H7 (cell line): ENCODE measurements at places on chromosomes 5 and 9.
A peak's percentile ranks its signal among the peaks of the same experiment; 100 is the strongest.

DNA sequence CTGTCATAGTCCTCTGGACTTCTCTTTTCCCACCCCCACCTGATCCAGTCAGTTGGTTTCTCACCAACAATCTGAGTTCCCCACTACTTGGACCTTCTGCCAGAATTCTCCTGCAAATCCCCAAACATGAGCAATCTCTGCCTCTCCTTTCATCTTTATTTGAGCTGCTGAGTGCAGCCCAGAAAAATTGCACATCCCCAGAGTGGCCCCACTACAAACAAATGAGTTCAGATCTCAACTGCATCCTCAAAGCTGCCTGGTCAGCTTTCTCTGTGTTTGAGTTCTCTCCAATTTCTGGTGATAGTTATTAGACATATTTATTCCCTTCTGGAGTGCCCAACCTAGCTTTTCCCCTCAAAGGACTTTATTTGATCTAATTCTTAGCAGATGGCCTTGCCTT is 102.2 kb downstream of the PSAT1 start:
- DNase-seq: no peak

DNA sequence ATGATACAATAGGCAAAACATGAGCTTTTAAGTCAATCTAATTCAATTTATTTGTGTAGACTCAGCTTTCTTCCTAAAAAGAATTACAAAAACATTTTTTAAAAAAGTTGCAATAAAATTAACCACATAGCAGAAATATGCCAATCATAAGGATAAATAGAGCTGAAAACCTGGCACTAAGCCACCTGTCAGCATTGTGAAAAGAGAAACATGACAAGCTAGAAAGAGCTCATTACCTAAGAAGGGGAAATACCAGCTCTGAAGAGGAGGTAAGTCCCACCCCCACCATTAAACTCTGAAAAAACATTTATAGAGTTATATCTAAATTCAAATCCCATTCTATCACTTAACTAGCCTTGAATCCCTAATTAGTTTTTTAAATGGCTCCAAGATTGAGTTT is 372.9 kb downstream of the OSTF1 start:
- no peak for DNase-seq

GRCh38 chr9:91903126-91903911 is 46.7 kb downstream of the ROR2 start:
- no peak for DNase-seq

DNA sequence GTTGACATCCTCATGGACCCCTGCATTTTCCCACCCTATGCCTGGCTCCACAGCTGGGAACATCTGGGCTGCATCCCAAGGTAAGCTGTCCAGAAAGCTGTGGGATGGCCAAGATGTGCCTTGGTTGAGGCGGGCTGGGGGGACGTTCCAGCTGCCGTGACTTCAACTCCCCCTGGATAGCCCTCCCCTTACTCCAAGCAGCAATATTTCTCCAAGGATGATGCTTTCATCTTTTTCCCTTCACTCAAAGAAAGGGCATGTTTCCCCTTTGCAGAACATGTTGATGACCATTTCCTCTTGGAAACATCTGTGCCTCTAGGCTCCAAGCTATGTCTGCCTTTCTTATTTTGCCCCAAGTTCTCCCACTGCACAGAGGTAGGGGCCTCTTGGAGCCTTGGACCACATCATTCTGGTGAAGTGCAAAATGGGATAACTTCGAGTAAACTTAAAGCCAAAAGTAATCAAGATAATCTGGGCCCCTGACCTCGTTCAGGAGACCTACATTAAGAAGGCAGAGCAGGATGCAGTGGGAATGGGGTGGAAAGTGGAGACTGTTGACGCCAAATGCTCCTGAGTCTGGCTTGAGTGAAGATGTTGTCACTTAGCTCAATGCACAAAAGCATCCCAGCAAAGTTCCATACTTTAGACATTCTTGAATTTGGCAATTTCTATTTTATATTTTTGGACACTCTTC is 175.2 kb downstream of the GAS1 start:
- DNase-seq: no peak

- DNase-seq: no peak
These were observed 110.0 kb downstream of the PAX5 start for GRCh38 chr9:36924071-36924470.

DNA sequence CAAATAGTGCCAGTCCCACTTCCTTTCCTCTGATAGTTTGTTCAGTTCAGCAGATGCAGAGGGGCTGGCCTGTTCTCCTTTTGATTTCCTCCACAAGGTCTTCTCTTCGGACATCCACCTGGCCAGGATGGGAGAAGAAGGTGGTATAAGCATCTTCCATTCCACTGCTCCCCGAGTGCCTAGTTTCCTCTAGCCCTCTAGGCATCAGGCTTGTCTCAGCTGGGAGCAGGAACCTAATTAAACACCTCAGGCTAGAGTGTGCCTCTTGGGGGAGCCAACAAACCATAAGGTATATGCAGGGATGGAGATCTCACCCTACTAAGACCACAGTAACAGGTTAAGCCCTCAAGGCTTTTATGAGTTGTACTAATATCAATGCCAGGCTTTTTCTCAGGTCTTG is 835 bp upstream of the DND1 start:
- peak; percentile 23 for DNase-seq

GRCh38 chr9:126499005-126499910 is 114.5 kb upstream of the LMX1B start:
- peak; percentile 88 for DNase-seq

DNA sequence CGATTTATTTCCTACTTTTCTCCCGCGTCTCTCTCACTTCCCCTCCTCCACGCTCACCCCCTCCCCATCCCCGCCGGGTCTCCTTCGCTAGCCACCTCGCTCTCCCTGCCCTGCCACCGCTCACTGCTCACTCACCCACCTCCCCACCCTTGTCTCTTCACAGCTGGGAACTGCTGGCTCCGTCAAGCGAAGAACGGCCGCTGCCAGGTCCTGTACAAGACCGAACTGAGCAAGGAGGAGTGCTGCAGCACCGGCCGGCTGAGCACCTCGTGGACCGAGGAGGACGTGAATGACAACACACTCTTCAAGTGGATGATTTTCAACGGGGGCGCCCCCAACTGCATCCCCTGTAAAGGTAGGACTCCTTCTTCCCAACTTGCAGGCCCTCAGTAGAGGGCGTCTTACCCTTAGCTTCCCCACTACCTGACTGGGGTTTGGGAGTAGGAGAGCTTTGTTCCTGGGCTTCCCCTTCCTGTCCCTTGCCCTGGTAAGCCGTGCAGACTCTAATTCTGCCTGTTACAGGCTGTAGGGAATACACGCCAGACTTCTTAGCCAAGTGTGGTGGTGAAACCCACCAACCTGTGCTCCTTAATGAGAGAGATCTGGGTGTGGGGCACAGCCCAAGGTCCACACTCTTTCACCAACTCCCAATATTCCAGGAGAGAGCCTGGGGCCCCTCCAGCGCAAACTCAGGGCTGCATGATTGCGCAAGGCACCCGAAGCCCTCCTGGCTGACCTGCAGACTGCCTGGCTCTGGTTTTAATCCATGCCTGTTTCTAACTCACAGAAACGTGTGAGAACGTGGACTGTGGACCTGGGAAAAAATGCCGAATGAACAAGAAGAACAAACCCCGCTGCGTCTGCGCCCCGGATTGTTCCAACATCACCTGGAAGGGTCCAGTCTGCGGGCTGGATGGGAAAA is 2.5 kb downstream of the FST start:
- peak; percentile 73 for DNase-seq

- no peak for DNase-seq
These were observed 3.9 kb upstream of the ISCA1 start for GRCh38 chr9:86286278-86286677.

GRCh38 chr9:137333016-137333671 is 31.1 kb upstream of the NRARP start:
- no peak for DNase-seq

GRCh38 chr5:35783551-35783950 is 73.1 kb upstream of the IL7R start:
- no peak for DNase-seq

- no peak for DNase-seq
These were observed 63.9 kb downstream of the SERINC5 start for GRCh38 chr5:80191991-80192398.

DNA sequence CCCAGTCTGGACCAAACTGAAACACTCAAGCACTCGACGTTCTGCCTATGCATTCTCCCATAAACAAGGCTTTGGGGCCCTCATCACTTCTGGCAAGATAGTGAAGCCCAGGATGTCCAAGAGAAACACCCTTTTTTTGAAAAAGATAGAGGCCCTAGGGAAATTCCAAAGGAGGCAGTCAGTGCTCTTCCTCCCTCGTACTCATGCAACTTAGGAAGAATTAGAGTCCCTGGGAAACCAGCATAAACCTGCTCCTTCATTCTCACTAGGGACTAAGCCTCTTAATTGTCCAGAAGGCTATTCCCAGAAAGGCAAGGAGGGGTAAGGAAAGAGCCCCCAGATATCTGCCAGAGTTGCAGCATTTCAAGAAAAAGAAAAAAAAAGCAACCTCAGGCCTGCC is 7.8 kb upstream of the RUSC2 start:
- DNase-seq: no peak
